Left kidney (tissue), 8 donors: ENCODE measurements at places on chromosomes 12 and 14. TPM values are rescaled to one million over a fixed set of nuclear protein-coding genes. Genes with fewer than 3 reads are reported as not detected.

The SPPL3 gene
- polyA plus RNA-seq, result 86.5 TPM

The TIGAR gene
- 15.2 TPM for polyA plus RNA-seq

The TAS2R31 gene
- 2.2 TPM for polyA plus RNA-seq

The PLEKHG7 gene
- polyA plus RNA-seq, result 0.68 TPM

The BCL2L14 gene
- 0.67 TPM for polyA plus RNA-seq

The POU6F1 gene
- 8.8 TPM for polyA plus RNA-seq

The HSPB8 gene
- polyA plus RNA-seq, result 4.8 TPM

The NFE2 gene
- polyA plus RNA-seq, result 1.5 TPM

The CCDC198 gene
- polyA plus RNA-seq, result 473 TPM

The SSTR1 gene
- polyA plus RNA-seq, result 1.8 TPM

The ADAM21 gene
- polyA plus RNA-seq, result 0.93 TPM

The GMPR2 gene
- polyA plus RNA-seq, result 121 TPM

The KCNH3 gene
- 5.2 TPM for polyA plus RNA-seq

The PTHLH gene
- polyA plus RNA-seq, result 0.67 TPM

The CACNA1C gene
- polyA plus RNA-seq, result 11.4 TPM

The SERPINA4 gene
- 1.2 TPM for polyA plus RNA-seq

- DNase-seq, result no peak
Measured at GRCh38 chr12:20268771-20269170, 99.6 kb upstream of the PDE3A start.

DNA sequence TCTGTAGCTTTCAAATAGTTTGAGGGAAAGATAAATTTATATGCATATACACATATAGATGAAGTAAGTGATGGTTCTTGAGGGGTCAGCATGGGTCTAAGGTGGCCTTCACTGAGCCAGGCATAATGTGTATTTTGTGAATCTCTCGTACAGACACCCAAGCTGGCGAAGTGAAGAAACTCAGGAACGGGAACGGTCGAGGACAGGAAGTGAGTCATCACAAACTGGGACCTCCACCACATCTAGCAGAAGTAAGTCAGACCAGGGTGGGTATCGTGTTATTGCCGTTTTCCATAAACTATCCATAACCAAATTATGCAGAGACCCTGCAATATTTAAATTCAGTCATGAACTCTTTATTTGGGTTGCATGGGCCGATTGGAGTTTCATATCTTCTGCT lies 15.4 kb upstream of the TNS2 start:
- DNase-seq, result no peak

DNA sequence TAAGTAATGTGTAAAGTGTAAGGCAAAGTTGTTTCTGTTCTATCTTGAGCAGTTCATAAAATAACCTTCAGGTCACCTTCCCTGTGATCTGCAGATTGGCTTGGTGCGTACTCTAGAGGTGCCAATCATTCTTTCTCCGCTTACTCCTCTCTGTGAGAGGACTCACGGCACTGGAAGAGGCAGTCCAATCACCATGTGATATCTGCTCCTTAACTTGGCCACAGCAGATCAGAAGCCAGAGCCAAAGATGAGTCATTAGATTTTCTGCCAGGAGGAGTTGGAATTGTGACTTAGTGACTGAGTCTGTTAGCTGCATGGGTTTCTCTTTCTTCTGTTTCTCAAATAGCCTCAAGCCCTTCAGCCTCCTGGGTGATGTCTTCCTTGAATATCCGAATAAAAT lies 165.5 kb downstream of the SLC41A2 start:
- no peak for DNase-seq

DNA sequence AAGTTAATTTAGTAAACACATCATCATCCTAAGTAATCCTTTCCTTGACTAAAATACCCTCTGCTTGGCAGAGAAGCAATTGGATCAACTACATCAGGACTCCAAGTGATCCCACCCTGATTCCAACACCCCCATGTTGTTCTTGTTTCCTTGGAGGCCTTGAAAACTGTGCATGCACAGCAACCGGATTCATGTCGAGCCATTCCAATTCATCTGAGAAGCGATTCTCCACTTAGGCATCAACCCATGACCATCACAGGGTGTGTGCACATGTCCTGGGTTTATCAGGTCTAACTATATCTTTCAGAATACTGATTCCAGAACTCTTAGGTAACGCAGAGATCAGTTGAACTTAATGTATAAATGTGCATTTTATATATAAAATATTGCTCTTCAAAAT lies 163.0 kb downstream of the NAV3 start:
- DNase-seq, result no peak

GRCh38 chr12:68482660-68483059 lies 128.0 kb upstream of the RAP1B start:
- DNase-seq, result no peak

GRCh38 chr12:27781680-27782079 lies 1.6 kb upstream of the MANSC4 start:
- DNase-seq, result no peak

DNA sequence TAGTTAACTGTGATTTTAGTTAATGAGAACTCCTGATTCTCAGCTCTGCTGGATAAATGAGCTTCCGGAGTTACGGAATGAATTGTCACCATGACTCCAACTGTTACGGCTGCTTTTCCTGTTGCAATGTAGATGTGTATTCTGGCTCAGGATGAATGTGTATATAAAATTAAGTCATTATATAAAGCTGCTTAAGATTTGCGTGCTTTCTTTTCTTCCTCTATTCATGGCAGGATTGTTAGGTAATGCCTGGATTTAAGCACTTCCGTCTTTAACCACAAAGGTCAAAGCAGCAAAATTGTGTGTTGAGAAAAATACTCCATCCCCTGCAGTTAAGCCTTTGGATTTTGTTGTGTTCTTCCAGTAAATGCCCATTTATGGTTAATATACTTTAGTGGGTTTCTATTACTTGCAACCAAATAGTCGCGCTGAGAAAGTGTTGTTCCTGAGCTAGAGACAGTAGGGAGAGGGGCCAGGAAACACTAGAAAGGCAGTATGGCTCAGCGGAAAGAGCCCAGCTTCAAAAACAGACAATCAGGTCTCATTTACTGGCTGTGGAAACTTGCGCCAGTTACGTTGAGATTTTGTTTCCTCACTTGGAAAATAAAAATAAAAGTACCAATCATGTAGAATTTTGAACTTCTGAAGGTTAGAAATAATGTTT lies 9.4 kb upstream of the CCDC175 start:
- DNase-seq, result no peak

DNA sequence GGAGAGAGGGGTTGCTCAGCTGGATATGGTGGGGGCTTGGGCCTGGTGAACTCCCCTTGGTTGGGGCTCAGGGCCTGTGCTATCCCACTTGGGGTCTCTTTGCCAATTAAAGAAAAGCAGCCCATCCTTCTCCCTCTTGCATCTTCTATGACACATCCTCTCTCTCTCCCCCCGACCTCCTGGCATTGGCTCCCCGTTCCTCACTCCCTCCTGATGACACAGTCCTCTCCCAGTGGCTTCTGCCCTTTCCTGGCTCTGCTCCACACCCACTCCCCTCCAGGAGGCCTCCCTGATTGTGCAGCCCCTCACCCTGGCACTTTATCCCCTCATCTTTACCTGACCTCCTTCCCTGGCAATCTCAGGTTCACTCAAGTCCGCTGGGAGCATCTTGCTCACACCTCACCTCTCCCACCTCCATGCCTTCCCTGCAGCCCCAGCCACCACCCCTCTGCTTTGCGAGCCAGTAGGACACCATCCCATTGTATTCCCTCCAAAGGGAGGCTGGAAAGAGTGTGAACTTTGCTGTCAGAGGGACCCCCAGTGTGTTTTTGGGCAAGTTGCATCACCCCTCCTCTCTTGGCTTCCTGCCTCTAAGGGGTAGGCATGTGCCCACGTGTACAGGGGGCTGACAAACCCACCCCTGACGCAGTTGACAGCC lies 10.7 kb downstream of the KRT80 start:
- DNase-seq, result no peak

GRCh38 chr14:68390741-68391140 lies 402.1 kb downstream of the ZFP36L1 start:
- no peak for DNase-seq

DNA sequence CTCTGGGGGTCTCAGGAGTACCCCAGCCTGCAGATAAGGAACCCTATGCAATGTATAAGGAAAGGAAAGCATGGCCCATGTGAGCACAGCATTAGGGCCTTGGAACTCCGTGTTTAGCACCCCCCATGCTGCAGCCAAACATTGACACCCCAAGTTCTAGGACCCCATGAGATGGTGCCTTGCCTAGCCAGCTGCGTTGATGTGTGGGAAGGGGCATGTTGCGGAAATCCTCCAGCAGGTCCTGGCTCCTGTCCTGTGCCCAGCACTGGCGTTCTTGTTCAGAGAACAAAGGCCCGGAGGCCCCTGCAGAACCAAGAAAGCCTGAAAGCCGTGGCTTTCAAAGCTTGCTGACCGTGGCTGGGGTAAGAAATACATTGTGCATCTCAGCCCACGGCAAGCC lies 99.4 kb upstream of the DIO3 start:
- no peak for DNase-seq

GRCh38 chr12:119902084-119902509 lies 25.0 kb upstream of the CIT start:
- DNase-seq, result peak; percentile 50

- no peak for DNase-seq
Measured at GRCh38 chr14:104115691-104116287, 22.6 kb upstream of the KIF26A start.

GRCh38 chr14:87667659-87668058 lies 325.3 kb downstream of the GALC start:
- DNase-seq, result no peak

- DNase-seq, result no peak
Measured at GRCh38 chr14:84708865-84709264, 821.1 kb upstream of the FLRT2 start.

- DNase-seq, result peak; percentile 27
Measured at GRCh38 chr12:7638064-7638759, 27.5 kb downstream of the APOBEC1 start.

GRCh38 chr14:102029956-102030355 lies 56.9 kb downstream of the HSP90AA1 start:
- DNase-seq, result no peak

- DNase-seq, result no peak
Measured at GRCh38 chr14:49853158-49853477, 530 bp upstream of the NEMF start.

DNA sequence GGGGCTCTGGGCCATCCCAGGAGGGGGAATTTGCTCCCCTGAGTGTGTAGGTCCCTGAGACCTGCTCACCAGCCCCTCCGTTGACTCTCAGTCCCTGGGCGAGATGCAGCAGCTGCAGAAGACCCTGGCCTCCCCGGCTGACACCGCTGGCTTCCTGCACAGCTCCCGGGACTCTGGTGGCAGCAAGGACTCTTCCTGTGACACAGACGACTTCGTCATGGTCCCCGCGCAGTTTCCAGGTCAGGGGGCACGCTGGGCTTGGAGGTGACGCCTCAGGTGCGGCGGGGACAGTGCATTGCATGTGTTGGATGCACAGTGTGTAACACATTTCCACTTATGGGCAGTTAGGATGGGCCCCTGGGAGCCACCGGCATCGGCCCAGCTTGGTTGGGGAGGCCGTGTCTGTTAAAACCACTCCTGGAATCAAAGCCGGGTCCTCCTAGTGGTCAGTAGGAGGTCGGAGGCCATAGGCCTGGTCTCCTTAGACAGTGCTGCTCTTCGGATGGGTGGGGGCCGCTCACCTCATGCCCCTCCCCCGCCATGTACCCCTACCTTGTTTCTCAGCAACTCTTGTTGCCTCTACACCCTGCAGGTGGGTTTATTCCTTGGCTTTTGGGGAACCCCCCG lies 17.1 kb upstream of the PUS1 start:
- no peak for DNase-seq

- DNase-seq, result no peak
Measured at GRCh38 chr12:69833696-69834095, 8.7 kb downstream of the MYRFL start.

- no peak for DNase-seq
Measured at GRCh38 chr12:3712209-3712992, 40.5 kb downstream of the CRACR2A start.

DNA sequence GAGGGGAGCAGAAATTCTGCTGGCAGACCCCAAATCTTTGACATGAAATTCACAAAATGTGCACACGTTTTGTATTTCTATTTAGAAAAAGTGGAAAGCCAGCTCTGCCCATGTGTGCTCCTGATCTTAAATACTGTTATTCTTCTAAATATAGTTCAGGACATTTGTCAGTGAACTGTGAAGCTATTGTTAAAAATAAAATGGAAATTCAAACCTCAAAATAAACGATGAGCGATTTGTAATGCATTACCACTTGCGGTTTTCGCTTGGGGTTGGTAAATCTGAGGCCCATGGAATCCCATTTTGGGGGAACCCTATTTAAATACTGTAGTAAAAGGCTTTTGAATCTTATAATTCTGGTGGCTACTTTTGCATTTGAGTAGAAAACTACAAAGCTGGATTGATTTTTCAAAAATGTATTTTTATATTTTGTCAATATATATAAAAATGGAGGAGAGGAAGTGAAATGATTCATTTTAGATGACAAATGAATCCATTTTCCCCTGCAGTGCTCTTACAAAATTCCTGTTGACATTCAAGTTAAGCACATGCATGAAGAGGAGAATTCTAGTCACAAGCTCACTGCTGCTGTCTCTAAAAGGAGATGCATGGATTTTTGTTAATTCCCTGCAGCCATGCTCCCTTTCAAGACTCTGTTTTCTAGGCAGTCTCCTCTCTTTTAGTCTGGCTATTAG lies 47.1 kb downstream of the FLRT2 start:
- DNase-seq, result no peak

DNA sequence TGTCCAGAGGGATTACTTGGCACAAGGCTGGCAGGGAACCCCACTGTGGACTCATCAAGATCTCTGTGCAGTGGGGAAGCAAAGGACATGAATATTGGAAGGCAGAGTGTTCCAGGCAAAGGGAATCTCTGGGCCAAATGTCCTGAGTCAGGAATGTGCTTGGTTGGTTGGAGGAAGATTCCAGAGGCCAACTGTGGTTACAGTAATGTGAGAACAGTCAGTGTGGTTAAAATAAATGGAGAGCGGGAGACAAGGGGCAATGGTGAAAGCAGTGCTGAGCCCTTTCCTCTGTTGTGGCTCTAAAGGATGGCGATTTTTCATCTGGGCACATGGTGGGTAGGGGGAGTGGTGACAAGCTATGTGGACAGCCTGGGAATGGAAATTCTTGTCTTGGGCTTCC lies 948.2 kb downstream of the BCL11B start:
- DNase-seq, result no peak

- no peak for DNase-seq
Measured at GRCh38 chr12:96434107-96434506, 33.9 kb upstream of the CDK17 start.

DNA sequence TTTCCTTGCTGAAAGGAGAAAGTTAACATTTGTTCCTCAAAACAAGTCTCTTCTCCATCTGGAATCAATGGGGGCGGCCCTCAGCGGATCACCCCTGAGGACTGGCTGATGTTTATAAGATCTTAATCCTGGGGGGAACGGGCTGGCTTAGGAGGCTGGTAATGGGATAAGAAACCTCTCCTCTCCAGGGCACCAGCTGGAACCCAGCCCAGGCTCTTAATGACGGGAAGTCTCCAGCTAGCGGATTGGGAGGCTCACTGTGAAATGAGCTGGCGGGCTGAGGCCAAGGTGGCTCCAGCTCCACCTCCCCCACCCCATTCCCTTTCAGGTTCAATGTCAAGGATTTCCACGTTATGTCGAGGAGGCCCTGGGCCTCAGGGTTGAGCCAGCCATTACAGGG lies 1133.0 kb downstream of the VRK1 start:
- DNase-seq, result no peak

GRCh38 chr12:121227294-121227693 lies 17.4 kb downstream of the P2RX4 start:
- no peak for DNase-seq
